ENCODE measurements at places on chromosomes 12 and 14.
A peak's percentile ranks its signal among the peaks of the same experiment; 100 is the strongest.

GRCh38 chr12:87923361-87923760, 105.8 kb downstream of the C12orf50 start:
- no peak for DNase-seq

- DNase-seq = no peak
These were observed 113.5 kb downstream of the C12orf75 start for GRCh38 chr12:105443802-105444652.

DNA sequence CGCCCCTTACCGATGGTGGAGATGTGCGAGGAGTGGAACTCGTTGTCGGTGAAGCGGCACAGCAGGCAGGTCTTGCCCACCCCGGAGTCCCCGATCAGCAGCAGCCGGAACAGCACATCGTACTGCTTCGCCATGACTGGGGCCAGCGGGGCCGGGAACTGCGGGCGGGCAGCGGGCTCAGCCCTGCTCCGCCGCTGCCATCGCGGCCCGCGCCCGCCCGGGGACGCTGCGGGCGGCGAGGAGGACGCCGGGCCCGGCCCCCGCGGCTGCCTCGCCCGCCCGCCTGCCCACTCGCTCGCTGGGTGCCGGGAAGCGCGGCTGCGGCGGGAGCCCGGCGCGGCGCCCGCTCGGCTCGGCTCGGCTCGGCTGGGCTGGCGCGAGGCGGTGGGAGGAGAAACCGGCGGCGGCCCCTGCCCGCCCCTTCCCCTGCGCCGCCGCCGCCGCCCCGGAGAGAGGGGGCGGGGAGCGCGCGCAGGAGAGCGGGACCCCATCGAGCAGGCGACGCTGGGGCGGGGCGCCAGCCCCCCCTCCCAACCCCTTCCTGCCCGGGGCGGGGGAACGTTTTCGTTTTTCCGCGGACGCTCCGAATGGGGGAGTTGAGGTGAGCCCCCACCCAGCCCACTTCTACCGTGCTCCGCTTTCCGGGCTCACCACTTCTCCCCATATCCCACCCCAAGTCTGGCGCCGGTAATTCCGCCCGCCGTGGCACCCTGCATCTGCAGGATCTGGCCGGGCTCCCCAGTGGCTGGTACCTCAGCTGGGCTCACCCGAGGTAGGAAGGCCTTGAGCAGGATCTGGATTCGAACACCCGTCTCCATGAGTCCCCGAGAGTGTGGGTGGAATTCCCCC, at the start of gene RAB15:
Gene RAB15 (minus strand): TSS at position 394 of the 849 bp plus-strand sequence. CDS start 260 bp downstream, at position 134.
- no peak for DNase-seq

DNA sequence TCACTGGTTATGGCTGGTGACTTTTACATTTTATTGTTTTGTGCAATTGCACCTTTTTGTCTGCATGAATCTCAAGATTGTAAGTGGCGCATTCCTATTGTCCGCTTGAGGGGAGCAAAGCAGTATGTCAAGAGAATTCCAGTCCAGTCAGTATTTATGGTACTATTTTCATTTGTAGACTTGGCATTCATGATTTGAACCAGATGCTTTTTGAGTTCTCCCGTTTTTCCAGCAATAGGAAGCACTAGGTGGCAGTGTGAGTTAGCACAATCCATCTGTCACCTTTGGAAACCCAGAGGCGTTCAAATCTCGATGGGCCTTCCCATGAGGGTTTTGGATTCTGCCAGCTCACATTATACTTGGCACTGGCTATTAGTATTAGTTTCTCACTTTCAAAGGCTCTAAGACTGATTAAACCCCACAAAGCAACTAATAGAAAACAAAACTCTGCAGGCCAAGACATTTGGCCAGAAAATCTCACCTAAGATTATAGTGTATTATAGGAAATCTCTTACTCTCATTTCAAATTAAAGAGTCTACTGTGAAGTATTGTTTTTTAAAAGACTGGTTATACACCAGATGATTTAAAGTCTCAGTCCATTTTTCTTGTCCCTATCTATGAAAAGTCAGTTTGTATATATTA, 2.2 kb downstream of the DACT1 start:
- peak; percentile 31 for DNase-seq

GRCh38 chr14:30348445-30348844, 210.5 kb upstream of the G2E3 start:
- no peak for DNase-seq

- DNase-seq = no peak
These were observed 22.8 kb downstream of the PIGH start for GRCh38 chr14:67577181-67577808.

All from uterus (tissue), 4 donors.